ENCODE measurements at places on chromosomes 7 and 10.

DNA sequence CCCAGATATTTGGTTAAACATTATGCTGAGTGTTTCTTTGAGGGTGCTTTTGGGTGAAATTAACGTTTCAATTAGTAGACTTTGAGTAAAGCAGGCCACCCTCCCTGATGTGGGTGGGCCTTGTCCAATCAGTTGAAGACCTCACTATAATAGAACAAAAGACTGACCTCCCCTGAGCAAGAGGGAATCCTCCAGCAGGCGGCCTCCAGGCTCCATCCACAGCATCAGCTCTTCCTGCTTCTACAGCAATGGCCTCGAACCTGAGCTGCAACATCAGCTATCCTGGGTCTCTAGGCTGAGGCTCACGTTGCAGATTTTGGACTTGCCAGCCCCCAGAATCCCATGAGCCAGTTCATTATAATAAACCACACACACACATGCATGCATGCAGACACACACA, 104.2 kb downstream of the PFKFB3 start:
- no peak for ATAC-seq

GRCh38 chr7:41108821-41109220, 594.1 kb downstream of the INHBA start:
- no peak for ATAC-seq

- peak; percentile 82 for ATAC-seq
Measured at GRCh38 chr10:34815185-34816084, at the start of gene PARD3. Gene PARD3 (minus strand): TSS chr10:34815296. CDS start chr10:34814995, 301 bp downstream.

DNA sequence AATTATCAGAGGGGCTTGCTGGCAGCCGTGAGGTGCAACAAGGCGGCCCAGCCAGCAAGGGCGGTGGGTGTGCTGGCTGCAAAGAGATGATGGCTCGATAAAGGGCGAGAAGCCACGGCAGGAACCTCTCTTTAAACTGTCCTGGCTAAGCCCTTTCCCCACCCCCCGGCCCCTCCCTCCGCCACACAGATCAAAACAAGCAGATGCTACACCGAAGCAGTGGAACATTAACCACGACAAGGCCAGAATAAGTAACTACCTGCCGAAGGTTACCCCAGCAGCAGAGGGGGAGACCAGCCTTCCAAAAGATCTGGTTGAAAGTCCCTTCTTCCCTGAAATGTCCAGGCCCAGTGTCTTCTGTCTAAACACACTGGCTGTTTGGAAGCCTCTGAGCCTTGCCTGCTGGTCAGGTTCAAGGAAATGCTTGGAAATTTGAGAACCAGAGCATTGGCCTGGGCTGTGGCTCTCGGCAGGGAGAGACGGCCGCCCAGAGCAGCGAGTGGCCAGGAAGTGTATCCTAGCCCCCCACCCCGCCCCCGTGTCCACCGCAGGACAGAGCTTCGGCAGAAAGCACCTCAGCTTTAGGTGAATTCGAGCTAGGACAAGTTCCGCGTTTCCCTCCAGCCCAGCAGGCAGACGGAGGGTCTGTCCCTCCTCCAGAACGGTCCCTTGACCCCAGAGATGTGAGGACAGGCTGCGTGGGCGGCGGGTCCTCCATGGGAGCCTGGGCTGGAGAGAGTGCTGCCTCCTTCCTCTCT, 2.1 kb downstream of the FAM20C start:
- ATAC-seq = no peak

- ATAC-seq = no peak
Measured at GRCh38 chr10:44439239-44439957, 54.5 kb upstream of the CXCL12 start.

- no peak for ATAC-seq
Measured at GRCh38 chr7:77544518-77544917, 7.4 kb downstream of the PTPN12 start.

DNA sequence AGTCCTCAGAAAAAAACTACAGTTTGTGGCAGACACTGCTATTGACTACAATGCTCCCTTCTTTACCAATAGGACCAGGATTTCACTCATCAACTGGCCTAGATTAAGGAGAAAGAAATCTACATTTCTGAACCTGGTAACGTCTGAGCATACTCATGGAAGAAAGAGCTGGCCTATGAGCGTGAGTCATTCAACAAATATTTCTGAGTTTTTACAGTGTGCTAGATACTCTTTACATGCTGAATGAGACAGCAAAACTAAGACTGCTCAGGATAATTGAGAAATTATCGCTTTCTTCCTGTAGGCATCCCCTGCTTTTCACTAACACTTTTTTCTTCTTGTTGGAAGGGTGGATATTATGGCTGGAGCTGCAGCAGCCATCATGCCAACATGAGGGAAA, 609.7 kb downstream of the TNS3 start:
- peak; percentile 65 for ATAC-seq
